ENCODE measurements at places on chromosomes 7 and 10.
A peak's percentile ranks its signal among the peaks of the same experiment; 100 is the strongest.

DNA sequence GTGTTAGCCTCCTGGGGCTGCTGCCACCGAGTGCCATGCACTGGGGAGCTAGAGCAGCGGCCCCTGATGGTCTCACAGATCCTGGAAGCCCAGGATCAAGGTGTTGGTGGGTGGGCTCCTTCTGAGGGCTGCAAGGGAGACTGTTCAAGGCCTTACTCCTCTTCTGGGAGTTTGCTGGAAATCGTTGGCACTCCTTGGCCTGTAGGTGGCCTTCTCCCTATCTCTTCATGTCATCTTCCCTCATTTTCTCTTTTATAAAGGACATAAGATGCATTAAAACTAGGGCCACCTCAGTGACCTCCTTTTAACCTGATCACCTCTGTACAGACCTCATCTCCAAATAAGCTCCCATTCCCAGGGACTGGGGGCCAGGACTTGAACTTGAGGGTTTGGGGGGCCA, 27.0 kb upstream of the ZNF862 start:
- no peak for DNase-seq

DNA sequence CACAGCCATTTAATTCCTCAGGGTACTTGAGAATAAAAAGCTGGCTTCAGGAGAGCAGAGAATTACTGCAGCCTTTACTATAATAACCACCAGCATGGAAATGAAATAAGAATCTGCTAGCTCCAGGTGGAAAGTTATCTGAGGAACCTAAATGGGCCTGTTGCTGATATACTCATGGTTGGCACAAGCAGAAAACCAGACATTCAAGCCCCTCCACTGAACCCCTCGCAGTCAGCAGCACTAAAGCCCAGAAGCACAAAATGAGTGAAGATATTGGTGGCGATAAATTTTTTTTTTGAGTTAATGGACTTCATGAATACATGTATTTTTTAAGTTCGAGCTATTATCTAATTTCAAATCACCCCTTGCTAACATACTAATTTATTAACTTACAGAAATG, 303.9 kb upstream of the NRP1 start:
- no peak for DNase-seq

- no peak for DNase-seq
These were observed 242.8 kb upstream of the PPP2R2D start for GRCh38 chr10:131657985-131658330.

DNA sequence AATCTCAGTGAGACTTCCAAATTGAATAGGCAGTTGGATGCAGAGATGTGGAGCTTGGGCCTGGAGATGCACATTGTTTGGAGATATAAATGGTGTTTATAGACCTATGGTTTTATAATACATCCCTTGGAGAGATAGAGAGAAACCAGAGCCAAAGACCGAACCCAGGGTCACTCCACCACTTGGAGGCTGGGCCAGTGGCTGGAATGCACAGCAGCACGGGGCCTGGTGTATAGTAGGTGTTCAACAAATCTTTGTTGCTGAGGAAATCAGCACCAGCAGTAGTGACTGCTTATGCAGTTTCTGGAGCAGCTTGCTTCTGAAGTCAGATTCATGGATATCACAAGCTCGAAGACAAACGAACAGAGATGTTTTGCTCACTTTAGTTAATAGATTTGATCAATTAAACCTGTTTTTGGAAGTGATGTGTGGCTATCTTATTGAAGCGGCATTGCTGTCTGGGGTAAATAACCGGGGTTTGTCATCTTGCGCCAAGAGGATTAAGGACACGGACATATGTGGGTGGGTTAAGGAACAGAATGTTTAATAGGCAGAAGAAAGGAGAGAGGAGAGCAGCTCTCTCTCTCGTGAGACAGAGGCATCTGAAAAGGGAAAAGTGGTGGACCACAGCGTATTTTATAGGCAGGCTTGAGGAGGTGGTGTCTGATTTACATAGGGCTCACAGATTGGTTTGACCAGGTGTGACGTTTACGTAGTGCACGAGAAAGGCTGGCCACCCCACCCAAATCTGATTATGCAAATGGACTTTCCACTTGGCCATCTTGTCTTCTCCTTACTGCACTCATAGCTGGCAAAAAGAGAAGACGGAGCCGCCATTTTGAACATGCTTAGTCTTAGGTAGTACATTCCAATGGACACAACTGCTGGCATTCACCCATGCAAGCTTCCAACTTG, 11.1 kb downstream of the RBP4 start:
- no peak for DNase-seq

- no peak for DNase-seq
These were observed 131.9 kb downstream of the TMEM26 start for GRCh38 chr10:61321041-61321857.

DNA sequence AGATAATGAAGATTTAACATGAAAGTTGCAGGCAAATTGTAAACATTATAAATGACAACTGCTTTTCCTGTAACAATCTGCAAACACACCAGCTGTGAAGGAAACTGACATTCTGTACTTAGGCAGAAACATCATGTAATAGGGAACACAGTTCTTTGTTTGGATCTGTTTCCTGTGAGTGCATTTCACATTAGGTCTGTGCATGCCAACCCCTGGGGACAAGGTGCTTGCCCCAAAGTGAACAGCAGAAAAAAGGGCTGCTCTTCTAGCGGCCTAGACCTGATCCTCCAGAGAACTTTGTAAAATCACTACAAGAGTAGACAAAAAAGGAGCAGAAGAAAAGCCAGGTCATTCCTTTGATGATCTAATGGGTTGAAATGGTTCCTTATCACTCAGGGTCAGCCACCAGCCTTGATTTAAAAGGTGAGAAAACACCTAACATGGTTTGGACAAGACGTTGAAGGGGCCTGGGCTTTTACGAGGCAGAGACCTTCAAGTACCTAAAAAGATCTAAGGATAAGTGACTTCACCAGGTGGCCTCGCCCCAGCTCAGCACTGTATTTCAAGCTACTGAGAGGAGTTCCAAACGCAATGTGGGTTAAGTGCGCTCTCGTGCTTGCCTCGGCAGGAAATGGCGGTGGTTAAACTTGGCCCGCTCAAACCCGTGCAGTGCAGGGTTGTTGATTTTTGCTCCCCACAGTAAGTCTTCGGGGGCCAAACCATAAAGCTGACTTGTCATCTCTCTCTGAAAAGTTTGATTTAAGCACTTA, 249.7 kb downstream of the CREB5 start:
- DNase-seq: no peak

DNA sequence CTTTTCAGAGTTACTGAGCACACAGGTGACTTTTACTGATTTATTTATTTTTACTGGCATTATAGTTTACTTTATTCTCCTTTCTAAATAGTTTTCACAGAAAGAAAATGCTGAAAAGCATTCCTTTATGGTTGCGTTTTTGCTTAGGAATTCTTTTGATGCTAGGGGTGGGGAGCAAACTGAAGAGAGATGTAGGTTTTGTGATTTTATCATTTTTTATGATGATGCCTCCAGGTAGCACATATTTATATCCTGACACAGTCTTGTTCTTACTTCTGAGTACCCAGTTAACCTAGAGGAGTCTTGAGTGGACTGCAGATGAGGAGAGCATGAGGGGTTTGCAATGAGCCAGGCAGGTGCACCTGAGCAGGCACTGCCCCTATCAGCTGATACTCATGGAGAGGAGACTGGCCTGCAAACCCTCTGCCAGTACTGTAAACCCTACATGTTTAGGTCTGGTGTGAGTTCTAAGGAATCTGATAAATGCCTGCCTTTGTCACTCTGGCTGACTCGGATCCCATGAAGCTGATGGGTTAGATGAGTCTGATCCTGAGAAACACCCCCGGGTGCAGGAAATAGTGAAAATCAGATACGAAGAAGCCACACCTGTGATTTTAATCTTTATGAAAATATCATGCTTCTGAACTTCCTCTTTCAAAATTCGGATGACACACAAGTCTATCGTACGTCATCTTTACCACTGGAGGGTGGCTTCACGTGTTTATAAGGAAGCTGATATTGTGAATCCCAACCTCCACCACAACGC, 302.9 kb downstream of the WDR37 start:
- DNase-seq: no peak

DNA sequence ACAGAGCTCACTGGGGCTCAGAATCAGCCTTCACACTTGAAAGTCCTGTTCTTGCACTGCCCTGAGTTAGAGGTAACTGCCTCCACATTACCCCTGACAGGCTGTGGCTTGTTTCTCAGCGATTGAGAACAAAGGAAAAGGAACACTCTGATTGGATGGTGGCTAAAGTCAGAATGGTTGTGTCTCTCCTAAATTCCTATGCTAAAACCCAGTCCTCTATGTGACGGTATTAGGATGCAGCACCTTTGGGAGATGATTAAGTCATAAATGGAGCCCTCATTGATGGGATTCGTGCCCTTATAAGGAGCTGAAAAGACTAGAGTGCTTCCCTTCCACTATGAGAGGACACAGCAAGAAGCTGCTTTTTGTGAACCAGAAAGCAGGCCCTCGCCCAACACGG, 38.9 kb upstream of the DGKI start:
- DNase-seq: no peak

DNA sequence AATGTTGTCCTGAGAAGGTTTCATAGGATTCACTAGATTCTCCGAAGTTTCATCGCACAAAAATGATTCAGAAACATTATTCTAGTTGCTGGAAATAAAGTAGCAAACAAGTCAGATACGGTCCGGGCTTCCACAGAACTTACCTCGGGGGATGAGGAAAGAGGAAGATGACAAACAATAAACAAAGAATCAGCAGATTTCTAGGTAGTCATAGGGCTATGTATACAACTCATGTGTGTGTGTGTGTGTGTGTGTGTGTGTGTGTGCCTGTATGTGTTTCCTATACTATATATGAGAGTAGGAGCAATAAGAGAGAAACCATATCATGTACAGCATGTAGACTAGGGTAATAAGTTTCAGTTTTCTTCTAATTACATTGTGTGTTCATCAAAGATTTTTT, 16.5 kb downstream of the TMEM236 start:
- DNase-seq: no peak

- no peak for DNase-seq
These were observed 264.6 kb upstream of the BMPER start for GRCh38 chr7:33640741-33641140.

DNA sequence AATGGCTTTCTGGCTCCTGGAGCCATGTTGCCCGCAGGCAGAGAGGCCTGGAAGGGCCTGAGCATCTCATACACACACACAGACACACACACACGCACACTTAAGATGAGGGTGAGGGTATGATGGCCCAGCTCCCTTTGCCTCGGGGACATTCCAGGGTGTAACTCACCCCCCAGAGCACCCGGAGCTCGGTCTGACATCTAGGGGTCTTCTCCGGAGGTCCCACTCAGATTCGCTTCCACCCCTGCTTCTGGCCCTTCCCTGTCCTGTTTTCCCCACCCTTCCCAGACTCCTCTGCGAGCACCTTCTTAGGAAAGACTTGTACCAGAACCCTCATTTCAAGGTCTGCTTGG, 304.4 kb downstream of the GRID1 start:
- DNase-seq: no peak

GRCh38 chr10:32326119-32326518, 20.8 kb downstream of the EPC1 start:
- DNase-seq: no peak

- DNase-seq: no peak
These were observed 58.3 kb downstream of the SEMA3C start for GRCh38 chr7:80860554-80860953.

DNA sequence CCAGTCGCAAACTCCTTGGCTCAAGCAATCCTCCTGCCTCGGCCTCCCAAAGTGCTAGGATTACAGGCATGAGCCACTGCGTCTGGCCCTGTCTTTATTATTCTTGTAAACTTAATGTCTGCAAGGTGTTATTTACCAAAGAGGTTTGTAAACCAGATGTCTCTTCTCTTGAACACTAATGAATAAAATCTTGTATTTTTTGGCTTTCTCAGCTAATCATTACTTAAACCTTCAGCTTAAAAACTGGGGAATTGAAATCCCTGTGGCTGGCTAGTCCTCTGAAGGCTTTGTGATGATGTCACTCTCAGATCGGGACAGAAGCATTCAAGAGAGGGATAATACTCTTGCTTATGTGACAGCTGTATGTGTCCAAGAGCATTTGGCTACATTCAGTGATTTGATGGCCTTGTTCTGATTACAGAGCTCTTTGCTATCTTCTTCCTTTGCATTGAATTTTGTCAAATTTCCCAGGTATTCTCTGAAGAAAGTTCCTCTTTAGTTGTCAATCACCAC, 130.3 kb downstream of the BICC1 start:
- no peak for DNase-seq

DNA sequence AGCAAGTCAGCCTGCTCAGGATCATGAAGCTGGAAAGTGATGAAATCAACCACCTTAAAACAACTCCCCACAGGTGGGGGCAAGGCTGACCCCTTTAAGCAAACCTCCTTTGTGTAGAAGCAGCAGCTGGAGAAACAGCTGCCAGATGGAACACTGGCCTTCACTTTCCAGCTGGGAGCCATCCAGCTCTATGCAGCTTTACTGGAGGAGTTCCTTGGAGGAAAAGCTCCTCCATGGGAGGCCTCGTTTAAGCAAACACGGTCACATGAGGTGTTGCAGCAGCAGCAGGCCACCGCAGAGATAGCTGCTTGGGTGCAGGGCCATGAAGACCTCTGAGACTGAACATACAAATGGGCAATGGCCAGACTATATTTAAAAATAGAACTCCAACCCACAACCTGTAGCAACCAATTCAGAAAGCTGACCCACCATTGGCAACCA, 13.0 kb upstream of the DLG5 start:
- DNase-seq: no peak

GRCh38 chr7:123492485-123492884, 41.9 kb downstream of the IQUB start:
- DNase-seq: no peak

- no peak for DNase-seq
These were observed 269.3 kb downstream of the PPP1R3A start for GRCh38 chr7:113649556-113649955.

GRCh38 chr10:113026679-113027078, 76.6 kb downstream of the TCF7L2 start:
- DNase-seq: no peak

- no peak for DNase-seq
These were observed 137.3 kb upstream of the AGR3 start for GRCh38 chr7:17019106-17019505.

GRCh38 chr7:95916573-95917297, 144.4 kb downstream of the DYNC1I1 start:
- peak; percentile 58 for DNase-seq

DNA sequence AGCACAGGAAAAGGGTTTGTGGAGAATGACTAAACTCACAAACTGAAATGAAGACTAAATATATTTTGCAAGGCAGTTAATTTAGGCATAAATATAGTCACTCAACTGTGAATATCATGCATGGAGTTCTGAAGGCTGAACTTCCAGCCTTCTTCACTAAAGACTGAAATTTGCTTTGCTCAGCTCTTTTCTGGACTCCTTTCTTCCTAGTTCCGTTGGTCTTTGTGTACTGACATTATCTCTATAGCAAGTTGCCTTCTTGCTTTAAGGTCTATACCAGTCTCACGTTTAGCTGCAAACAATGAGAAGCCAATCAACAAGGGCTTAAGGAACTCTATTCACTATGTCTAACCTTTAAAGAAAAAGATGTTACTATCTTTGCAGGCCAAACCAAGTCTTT, 22.6 kb downstream of the GARIN1A start:
- DNase-seq: no peak

- no peak for DNase-seq
These were observed 303.6 kb downstream of the DGKB start for GRCh38 chr7:14598978-14599377.
